ENCODE measurements at places on chromosomes 3 and 15.

DNA sequence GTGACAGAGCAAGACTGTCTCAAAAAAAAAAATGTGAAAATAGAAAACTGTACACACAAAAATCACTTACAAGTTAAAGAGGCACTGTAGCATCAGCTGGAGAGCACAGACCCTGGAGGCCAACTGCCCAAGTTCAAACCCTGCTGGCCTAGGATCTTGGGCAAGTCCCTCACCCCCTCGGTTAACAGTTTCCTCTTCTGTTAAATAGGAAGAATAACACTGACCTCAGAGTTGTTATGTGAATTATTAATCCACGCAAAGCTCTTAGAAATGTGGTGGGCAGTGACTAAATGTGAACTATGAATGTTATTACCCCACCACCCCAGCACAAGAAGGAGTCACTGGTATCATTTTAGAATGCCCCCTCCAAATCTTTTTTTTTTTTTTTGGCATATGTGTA is 11.2 kb downstream of the CIB1 start:
- DNase-seq: no peak

DNA sequence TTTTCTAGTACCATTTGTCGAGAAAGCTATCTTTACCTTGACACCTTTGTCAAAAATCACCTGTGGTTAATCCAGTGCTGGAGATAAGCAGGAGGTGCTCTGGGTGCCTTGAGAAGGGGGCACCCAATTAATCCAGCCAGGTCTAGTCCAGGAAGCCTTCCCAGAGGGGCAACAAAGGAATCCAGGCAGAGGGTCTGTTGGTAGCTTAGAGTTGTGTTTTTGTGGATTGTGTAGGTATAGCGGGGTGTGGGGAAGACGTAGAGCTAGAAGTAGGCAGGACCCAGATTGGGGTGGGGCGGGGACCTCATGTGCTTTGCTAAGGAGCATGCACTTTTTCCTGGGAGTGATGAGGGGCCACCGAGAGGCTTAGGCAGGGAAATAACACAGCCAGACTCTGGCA is 6.0 kb upstream of the PIGZ start:
- DNase-seq: no peak

DNA sequence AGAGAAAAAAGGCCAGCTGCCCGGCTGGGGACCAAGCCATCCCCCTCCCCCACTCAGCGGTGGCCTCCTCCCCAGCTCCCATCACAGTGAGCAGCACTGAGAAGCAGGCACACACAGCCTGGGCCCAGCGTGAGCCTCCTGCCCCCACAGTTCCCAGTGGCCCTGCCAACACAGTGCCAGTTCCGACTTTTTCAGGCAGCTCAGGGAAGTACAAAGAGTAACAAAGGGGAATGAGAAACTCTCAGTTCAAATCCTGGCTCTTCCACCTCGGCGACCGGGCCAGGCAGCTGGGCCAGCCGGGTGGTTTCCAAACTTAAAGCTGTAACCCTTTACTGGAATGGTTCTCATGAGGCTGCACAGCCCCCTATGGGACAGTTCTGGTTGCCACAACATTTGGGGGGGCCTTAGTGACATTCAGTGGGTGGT is 18.5 kb downstream of the TNK2 start:
- DNase-seq: no peak

- no peak for DNase-seq
Measured at GRCh38 chr15:65355173-65355987, 22.4 kb downstream of the IGDCC3 start.

- no peak for DNase-seq
Measured at GRCh38 chr3:54578417-54578816, 349.4 kb downstream of the LRTM1 start.

- DNase-seq: no peak
Measured at GRCh38 chr3:185460309-185460708, 38.5 kb downstream of the TMEM41A start.

Measured in stimulated activated CD8-positive, alpha-beta memory T cell treated with anti-CD3 and anti-CD28 coated beads, Interleukin-4, amount 100 ng/mL, for 1 hour (primary cell).